ENCODE measurements at places on chromosomes 12 and 14. TPM values are rescaled to one million over a fixed set of nuclear protein-coding genes. Genes with fewer than 3 reads are reported as not detected.
A peak's percentile ranks its signal among the peaks of the same experiment; 100 is the strongest.

DNA sequence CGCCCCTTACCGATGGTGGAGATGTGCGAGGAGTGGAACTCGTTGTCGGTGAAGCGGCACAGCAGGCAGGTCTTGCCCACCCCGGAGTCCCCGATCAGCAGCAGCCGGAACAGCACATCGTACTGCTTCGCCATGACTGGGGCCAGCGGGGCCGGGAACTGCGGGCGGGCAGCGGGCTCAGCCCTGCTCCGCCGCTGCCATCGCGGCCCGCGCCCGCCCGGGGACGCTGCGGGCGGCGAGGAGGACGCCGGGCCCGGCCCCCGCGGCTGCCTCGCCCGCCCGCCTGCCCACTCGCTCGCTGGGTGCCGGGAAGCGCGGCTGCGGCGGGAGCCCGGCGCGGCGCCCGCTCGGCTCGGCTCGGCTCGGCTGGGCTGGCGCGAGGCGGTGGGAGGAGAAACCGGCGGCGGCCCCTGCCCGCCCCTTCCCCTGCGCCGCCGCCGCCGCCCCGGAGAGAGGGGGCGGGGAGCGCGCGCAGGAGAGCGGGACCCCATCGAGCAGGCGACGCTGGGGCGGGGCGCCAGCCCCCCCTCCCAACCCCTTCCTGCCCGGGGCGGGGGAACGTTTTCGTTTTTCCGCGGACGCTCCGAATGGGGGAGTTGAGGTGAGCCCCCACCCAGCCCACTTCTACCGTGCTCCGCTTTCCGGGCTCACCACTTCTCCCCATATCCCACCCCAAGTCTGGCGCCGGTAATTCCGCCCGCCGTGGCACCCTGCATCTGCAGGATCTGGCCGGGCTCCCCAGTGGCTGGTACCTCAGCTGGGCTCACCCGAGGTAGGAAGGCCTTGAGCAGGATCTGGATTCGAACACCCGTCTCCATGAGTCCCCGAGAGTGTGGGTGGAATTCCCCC, at the start of gene RAB15:
TSS of gene RAB15 (minus strand) at position 394 of the 849 bp plus-strand sequence. CDS start at position 134, 260 bp downstream.
- DNase-seq: peak; percentile 61

DNA sequence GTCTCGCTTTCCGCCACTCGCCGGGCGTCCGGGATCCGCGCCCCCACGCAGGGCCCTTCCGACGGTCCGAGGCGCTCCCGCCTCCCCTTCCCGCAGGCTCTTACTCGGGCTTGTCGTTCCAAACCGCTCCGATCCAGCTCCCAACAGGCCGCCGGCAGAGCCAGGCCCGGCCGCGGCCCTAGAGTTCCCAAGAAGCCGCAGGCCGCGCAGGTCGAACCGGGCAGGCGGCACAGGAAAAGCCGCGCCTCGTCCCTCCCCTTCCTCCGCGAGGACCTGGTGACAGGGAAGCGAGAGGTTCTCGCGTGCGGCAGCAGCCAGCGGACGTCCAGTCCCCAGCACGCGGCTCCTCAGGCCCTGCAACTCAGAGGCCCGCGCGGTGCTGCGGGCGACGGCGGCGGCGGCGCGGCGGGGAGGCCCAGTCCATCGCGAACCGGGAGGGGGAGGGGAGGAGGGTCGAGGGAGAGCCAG, 272 bp downstream of the HECTD1 start:
- DNase-seq: no peak

GRCh38 chr14:74347097-74347794, 1.0 kb upstream of the VRTN start:
- no peak for DNase-seq

- DNase-seq: no peak
These were observed 86.6 kb downstream of the CRADD start for GRCh38 chr12:93763746-93764147.

DNA sequence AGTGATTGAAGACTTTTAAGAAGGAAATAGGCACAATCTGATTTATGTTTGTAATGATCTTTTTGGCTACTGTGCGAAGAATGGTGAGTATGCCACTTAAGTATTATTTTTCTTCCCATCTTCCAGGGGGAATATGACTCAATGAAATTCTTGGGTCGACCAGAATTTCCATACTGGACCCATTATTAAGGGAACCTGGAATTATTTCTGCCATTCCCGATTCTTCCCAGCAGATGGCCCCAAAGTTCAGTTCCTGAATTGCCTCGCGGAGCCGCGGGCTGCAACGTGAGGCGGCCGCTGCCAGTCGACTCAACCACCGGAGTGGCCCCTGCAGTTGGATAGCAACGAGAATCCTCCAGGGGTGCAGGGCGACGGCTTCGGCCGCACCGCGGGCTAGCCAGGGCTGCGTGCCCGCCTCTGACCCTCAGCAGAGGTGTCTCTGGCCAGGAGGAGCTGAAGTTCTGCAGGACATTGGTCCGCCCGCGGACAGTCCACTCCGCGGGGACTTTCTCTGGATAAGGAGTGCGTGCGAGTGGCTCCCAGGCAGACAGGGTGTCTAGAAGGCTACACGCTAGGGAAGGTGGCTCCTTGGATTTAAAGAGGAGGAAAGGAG, 628 bp upstream of the TSHR start:
- DNase-seq: peak; percentile 77

GRCh38 chr12:54126029-54126695, 62.6 kb downstream of the SMUG1 start:
- no peak for DNase-seq

DNA sequence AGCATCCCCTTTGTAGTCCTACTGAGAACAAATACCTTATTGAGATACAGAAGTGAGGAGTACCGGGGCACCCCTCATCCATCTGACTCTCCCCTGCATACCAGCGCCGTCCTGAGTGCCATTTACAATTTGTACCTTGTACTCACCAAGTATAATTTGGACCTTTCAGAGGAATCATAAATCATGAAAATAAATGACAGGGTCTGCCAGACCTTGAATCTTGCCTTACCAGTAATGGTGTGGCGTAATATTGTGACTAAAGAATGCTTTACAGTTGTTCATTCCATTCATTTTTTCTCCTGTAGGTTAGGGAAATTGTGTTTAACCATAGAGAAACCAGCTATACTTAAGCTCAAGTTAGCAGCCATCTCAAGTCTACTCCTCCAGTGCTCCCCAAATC, 243.7 kb upstream of the RGS6 start:
- DNase-seq: no peak

DNA sequence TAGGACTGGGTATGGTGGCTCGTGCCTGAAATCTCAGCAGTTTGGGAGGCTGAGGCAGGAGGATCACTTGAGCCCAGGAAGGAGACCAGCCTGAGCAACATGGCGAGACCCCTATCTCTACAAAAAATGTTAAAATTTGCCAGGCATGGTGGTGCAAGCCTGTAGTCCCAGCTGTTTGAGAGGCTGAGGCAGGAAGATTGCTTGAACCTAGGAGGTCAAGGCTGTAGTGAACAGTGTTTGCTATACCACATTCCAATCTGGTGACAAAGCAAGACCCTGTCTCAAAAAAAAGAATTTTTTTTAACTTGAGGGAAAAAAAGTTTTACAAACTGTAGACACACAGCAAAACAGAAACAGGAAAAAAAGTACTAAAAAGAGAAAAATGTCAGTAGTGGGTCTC, 2.3 kb upstream of the MAP3K9 start:
- no peak for DNase-seq

GRCh38 chr12:94262228-94263010, 114.0 kb downstream of the PLXNC1 start:
- peak; percentile 75 for DNase-seq

DNA sequence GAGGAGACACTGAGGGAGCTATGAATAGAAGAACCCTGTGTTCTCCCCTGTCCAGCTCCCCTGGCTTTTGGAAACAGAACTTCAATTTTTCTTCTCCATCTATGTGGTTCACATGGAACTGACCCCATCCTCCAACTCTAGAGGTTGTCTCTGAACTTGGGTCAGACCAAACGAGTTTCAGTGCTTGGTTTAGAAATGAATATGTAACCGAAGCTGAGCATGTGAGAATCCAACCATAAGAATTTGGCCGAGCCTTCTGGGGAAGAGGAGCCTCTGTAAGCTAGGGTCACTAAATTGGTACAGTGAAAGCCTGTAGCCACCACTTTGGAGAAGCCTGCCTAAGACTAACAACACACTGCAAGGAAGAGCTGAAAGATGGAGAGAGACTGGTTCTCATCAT, 464.4 kb downstream of the ZFP36L1 start:
- no peak for DNase-seq

The PLD4 gene
- total RNA-seq: 3.7 TPM

The TAS2R31 gene
- total RNA-seq: 7.3 TPM

The ST8SIA1 gene
- 17.5 TPM for total RNA-seq

GRCh38 chr12:56800221-56800620, 37.1 kb downstream of the HSD17B6 start:
- DNase-seq: no peak

- DNase-seq: no peak
These were observed 140.8 kb downstream of the DAD1 start for GRCh38 chr14:22448035-22448904.

DNA sequence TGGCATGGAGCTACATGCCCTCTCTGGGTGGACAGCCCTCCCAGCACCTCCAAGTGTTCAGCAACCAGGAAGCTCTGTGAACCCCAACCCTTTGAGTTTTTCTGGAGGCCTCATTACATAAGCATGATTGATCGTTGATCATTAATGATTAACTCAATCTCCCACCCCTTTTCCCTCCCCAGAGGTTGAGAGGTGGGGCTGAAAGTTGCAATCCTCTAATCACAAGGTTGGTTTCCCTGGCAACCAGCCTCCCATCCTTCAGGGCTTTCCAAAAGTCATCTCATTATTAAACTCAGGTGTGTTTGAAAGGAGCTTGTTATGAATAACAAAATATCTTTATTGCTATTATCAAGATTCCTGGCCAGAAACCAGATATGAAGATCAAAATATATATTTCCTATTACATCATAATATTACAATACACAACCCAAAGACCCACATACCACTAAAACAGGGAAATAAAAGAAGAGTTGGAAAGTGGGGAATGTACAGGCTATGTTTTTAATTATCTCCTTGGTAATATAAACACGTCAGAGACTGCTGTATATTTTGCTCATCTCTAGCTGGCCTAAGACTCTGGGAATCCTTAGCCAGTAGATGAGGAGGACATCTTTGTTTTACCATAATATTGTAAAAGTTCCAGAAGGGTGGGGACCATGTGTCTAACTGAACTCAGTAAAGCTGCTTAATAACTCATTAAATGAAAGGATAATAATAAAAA, 73.6 kb downstream of the SSPN start:
- no peak for DNase-seq

All from frontal cortex (tissue), 4 donors.